ENCODE measurements at places on chromosomes 5 and 9. TPM values are rescaled to one million over a fixed set of nuclear protein-coding genes. Genes with fewer than 3 reads are reported as not detected.

The MARCOL gene
- total RNA-seq = not detected

The FOXD4L5 gene
- 0.52 TPM for total RNA-seq

GRCh38 chr9:90517103-90517502, 125.5 kb downstream of the DIRAS2 start:
- no peak for DNase-seq

- DNase-seq = no peak
Observed at GRCh38 chr5:40831346-40832210, 3.4 kb downstream of the RPL37 start.

DNA sequence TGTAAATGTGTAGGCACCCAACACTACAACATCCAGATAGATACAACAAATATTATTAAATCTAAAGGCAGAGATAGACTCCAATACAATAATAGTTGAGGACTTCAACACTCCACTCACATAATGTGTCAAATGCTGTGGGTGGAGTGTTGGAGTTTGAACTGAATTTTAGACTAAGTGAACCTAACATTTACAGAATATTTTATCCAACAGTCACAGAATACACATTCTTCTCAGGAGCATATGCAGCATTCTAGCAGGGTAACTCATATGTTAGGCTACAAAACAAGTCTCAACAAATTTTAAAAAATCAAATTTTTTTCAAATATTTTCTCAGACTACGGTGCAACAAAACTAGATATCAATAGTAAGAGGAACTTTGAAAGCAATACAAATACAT, 648.7 kb upstream of the CDH18 start:
- DNase-seq = no peak

DNA sequence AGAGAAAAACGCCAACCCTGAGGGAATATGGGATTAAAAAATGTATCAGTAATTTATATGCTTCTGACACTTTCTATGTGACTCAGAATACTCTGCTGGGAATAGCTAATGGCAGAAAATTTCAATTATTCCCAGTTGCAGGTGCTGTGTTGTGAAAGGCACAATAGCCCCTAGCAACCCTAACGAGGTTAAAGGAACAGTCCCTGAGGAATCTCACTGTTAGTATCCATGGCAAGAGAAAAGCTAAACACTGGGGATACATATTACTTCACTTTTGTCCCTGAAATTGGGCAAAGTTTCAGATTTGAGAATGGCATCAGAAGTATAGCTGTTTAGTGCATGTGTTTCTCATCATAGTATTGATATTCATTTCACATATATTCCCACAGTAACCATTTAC, 555.0 kb downstream of the RAB3C start:
- DNase-seq = no peak

The TLN1 gene
- total RNA-seq = 256 TPM

The SLC6A18 gene
- total RNA-seq = not detected

GRCh38 chr5:14506140-14506538, 75.5 kb upstream of the OTULINL start:
- no peak for DNase-seq

GRCh38 chr9:80632041-80632440, 1057.3 kb downstream of the TLE1 start:
- no peak for DNase-seq

The SOWAHA gene
- total RNA-seq = not detected

All from MCF 10A (cell line).